NCI-H187 treated with DMSO at 0.1 percent for 48 hours (cell line): ENCODE measurements at places on chromosomes 11 and 22.
A peak's percentile ranks its signal among the peaks of the same experiment; 100 is the strongest.

GRCh38 chr11:128036556-128037093 lies 550.7 kb downstream of the ETS1 start:
- DNase-seq, result no peak

DNA sequence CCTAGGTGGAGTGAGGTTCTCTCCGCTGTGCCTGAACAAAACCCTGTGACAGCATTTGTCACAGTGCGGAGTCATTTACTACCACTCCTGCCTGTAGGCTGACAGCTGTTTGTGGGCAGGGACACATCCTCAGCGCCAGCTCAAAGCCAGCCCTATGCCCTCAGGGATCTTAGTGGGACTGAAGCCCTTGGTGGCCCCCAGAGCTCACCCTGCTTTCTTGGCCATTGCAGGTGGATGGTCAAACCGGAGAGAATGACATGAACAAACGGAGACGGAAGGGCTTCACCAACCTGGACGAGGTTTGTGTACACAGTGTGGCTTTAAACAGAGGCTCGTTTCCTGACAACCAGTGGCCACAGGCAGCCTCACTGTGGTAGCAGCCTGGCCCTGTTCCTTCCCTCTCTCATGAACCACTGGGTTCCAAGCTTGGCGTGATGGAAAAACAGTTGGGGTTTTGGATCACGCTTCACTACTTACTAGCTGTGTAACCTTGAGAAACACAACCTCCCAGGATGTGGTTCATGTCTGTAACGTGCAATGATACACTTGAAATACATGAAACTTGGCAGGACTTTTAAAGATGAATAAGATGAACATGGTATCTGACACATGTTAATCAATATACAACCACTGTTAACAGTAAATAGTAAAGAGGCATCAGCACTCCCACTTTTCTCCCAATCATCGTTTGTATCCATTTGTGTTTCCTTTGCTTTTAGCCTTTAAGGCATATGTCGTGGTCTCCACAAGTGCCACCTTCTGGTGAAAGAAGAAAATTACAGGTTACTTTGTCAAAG lies 125.8 kb downstream of the MICAL2 start:
- no peak for DNase-seq

DNA sequence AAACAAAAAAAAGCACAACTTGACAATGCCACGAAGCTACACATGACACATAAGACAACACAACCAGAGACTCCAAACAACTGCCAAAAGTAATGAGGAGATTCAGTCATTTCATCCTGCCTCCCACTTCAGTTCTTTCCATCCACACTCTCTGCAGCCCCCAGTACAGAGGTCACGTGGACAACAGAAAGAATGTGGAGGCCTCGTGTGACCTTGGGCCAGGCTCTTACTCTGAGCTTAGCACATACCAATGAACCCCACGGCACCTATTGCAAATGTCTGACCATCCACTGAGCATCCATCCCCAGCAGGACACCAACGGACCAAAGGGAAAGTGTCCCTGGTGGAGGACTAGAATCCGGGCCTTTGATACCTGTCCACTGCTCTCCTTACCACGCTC lies 12.5 kb downstream of the CBX7 start:
- no peak for DNase-seq

DNA sequence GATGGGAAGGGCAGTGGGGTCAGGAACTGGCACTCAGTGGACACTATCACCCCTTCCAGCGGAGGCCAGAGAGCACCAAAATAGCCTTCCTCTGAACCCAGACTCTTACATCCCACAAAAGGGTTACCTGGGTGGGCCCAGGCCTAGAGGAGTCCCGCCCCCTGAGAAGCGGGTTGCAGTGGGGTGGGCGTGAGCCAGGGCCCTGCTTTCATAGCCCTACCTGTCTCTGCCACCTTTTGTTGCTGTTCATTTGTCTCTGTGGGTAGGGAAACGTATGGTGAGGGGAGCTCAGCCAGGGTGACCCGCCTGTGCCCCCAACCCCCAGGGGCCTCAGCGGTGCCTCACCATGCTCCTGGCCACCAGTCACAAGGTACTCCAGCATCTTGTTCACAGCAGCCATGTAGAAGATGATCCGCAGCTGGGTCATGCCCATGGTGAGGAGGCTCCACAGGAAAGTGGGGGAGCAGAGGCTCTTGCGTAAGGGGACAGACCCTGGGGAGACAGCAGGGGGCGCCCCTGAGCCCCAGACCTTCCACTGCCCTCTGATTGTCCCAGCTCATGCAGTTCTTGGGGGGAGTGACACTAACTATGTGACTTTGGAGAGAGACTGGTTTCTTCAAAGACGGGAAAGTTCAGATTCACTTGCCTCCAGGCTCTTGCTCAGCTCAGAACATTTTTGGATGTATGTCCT lies 24.0 kb downstream of the SLC43A1 start:
- DNase-seq, result no peak

- DNase-seq, result no peak
Observed at GRCh38 chr11:19087658-19088057, 27.1 kb upstream of the MRGPRX2 start.

DNA sequence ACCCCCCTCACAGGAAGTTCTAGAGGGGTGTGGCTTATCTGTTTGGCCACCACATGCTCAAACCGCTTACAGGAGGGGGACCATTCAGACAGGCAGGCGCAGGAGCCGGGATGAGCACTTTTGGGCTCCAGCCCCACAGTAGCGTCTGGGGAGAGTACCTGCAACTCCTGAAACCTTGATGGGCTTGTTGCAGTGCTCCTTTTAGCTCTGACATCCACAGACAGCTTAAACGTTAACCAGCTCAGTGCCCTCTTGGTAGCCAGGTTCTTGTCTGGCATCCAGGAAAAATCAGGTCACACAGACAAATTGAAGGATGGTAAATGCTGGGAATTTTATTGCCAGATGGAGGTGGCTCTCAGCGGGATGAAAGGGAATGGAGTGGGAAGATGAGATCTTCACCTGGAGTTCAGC lies 326.3 kb downstream of the ETS1 start:
- DNase-seq, result no peak

- DNase-seq, result no peak
Observed at GRCh38 chr11:13702071-13702470, 33.6 kb downstream of the FAR1 start.

- DNase-seq, result no peak
Observed at GRCh38 chr11:116707161-116707629, 65.6 kb downstream of the BUD13 start.

GRCh38 chr11:117091753-117092477 lies 6.3 kb downstream of the SIK3 start:
- no peak for DNase-seq

DNA sequence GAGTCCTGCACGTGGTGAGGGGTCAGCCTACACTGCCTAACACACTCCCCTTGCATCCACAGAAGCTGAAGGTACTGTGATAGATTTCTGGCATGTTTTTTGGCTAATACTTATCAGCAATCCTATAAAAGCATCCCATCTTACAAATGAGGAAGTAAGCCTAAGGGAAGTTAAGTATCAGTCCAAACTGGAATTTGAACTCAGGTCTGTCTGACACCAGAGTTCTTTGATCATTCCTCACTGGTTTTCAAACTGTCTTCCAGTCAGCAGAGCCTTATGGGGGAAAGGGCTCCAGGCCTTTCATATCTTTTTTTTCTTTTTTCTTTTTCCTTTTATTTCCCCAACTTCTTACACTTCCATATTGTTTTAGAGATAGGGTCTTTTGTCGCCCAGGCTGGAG lies 105.6 kb downstream of the RBFOX2 start:
- DNase-seq, result no peak

- DNase-seq, result no peak
Observed at GRCh38 chr11:3109921-3110706, 52.9 kb upstream of the CARS1 start.

GRCh38 chr11:10480760-10481159 lies 25.7 kb downstream of the AMPD3 start:
- DNase-seq, result no peak

GRCh38 chr11:86807360-86807759 lies 7.0 kb downstream of the PRSS23 start:
- no peak for DNase-seq

- DNase-seq, result no peak
Observed at GRCh38 chr22:37192204-37192603, 4.2 kb upstream of the C1QTNF6 start.

GRCh38 chr11:115578275-115578674 lies 74.1 kb upstream of the CADM1 start:
- DNase-seq, result no peak

GRCh38 chr11:35373284-35373933 lies 45.9 kb downstream of the SLC1A2 start:
- no peak for DNase-seq

- DNase-seq, result no peak
Observed at GRCh38 chr11:128965485-128965884, 22.8 kb upstream of the TP53AIP1 start.

DNA sequence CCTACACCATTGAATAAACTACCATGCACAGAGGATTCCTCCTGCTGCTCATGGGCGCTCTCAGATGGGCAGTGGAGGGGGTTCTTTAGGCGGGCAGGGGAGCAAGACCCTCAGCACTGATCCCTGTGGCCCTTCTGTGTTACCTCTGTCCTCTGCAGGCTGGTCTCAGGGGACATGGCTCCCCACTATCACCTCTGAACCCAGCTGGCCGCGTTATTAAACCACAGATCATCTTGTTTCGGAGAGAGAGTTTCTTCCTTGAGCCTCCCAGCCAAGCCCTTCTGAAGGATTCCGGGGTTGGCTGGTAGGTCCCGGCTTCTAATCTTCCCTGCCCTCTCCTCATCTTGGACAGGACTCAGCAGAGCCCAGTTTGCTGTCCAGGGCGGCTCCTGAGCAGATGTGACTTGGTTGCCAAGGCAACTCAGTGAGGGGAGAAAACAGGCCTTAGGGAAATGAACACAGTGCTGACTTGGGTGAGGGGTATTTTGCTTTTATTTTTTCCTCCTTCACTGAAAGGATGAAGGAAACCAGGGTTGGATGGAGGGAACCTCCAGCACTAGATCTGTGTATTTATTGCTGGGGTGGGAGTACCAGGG lies 13.3 kb downstream of the APOL3 start:
- DNase-seq, result no peak

DNA sequence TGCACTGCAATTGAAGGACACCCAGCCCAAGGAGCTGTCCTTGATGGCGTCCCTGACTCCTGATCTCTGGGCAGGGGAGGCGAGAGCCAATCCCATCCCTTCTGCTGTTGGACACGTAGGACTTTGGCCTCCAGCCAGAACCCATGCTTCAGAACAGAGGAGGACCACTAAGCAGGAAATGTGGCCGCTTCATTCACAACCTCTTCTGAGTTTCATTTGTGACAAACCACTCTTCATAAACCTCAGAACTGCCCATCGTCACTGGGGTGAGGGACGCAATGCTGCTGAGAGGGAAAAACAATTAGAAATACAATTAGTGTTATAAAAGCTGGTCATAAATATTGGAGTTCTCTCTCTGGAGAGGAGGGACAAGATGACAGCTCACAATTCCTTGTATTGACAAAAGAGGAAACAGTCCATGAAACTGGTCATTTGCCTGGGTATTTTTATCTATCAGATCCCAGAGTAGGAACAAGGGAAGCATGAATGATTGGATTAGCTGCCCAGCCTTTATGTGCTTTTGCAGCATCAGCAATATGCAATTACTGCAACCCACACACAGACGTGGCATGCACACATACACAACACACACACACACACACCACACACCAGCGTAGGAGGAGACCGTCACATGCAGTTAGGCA lies 216.5 kb upstream of the CADM1 start:
- DNase-seq, result peak; percentile 34

DNA sequence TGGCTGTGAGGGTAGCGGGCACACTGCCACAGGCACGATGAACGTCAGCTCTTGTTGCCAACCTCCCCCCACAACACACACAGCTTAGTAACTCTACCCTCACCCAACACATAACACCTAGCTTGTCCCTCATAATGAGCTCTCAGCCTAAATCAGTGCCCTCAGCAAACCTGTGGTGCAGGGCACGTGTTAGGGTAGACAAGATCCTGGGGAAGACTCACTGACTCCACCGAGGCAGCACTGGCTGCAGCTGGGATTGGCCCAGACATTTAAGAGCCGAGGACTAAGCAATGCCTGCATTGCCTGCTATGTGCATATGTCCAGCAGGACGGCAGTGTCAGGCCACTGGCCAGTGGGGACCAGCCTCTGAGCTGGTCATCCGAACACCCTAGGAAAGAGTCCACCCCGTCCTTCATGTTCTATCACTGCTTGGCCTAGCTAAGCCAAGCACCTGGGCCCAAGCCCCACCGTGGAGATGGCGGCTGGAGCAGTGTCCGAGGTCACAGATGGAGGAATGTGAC lies 32.9 kb upstream of the TRIM29 start:
- DNase-seq, result no peak

DNA sequence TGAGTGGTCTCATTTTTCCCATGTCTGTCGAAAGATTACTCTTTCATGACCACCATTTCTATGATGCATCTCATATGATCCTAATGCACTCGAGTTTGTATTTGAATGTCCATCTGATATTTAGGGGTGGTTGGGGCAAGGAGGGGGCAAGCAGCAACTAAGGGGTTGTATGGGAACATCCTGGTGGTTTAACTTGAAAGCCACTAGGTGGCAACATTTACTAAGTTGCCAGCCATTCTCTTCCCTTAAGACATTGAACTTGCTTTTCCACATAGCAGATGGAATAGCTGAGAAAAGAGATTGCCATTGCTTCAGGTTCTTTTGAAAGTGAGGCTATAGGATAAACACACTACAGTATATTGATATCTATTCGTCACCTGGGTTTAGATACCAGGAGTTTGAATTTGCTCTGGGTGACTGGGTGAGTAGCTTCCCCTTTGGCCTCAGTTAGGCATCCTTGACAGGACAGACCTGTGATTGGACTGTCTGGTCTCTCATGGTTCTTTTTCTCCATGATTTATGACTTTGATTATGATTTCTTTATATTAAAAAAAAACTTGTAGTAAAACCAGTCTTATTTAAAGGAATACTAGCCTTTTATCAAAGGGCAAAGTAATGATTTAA lies 32.4 kb downstream of the NF2 start:
- DNase-seq, result no peak

DNA sequence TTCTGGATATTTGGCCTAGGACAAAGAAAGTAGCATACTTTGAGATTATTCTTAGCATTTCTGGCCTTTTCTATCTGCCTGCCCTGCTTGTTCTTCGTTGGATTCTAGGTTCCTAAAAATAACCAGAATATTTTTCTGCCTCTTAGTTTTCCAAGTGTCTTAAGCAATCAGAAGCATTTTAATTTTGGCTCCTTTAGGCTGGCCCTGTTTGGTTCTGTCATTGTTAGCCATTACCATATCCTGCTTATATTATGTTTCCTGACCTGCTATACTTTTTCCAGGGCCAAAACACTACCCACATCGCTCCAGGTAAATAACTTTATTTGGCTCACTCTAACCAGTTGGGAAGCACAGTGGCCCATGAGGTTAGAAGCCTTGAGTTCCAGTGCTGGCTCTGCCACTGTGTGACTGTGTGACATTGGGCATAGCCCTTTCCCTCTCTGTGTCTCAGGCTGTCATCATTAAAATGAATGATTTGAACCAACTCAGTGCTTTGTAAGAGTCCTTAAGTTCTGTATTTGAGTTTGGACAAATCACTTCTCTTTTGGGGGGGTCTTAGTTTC lies 91.1 kb downstream of the STIM1 start:
- no peak for DNase-seq

- DNase-seq, result no peak
Observed at GRCh38 chr22:40857309-40857855, 434 bp downstream of the XPNPEP3 start.
